ENCODE measurements at places on chromosomes 12 and 14. TPM values are rescaled to one million over a fixed set of nuclear protein-coding genes. Genes with fewer than 3 reads are reported as not detected.

DNA sequence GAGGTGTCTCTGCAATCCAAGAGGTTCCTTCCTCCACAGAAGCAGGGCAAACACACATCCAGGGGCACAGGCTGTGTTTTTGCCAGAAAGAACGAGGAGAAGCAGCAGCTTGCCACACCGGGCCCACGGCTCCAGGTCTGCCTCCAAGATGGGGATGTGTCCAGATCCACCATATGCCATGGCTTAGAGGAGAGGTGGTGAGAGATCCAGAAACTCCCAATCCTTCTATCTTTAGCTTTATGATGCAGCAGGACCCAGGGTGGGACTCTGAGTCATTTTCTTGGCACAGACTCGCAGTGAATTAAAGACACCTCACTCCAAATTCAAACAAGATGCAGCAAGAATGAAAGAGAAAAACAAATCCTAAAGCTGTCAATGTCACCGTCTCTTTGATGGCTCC lies 481.4 kb upstream of the TMEM132C start:
- DNase-seq: no peak

Gene NRXN3
- not detected for total RNA-seq

DNA sequence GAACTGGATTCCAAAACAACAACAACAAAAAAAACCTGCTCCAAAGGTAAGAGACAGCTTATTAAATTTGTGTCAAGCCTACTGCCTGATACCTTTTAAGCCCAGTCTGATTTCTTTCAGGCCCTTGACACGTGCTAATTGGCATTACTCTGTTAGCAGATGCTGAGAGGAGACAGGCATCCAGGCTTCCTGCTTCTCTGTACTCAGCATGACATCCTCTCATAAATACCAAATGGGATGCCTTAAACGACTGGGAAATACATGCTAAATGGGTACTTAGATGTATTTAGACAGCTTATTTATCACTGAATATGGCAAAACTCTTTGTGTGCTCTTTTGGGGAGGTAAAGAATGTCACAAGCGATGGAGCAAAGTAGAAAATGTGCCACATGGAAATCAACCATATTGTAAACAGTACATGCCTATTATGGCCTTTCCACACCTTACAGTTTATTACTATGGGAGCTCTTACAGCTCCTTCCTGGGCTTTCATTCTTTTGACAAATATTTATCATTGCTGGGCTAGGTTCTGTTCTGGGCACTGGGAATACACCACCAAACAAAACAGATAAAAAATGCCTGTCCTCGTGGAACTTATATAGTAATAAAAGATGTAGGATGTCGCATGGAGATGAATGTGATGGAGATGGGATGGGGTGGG lies 11.5 kb upstream of the PCED1B start:
- no peak for DNase-seq

Gene CEP290
- total RNA-seq: 22.2 TPM

GRCh38 chr12:67067453-67068203 lies 201.5 kb upstream of the CAND1 start:
- no peak for DNase-seq

- DNase-seq: no peak
These were observed 183.1 kb downstream of the ALG10 start for GRCh38 chr12:34205401-34205800.

Gene DPPA3
- total RNA-seq: not detected

Gene APPL2
- total RNA-seq: 13.2 TPM

DNA sequence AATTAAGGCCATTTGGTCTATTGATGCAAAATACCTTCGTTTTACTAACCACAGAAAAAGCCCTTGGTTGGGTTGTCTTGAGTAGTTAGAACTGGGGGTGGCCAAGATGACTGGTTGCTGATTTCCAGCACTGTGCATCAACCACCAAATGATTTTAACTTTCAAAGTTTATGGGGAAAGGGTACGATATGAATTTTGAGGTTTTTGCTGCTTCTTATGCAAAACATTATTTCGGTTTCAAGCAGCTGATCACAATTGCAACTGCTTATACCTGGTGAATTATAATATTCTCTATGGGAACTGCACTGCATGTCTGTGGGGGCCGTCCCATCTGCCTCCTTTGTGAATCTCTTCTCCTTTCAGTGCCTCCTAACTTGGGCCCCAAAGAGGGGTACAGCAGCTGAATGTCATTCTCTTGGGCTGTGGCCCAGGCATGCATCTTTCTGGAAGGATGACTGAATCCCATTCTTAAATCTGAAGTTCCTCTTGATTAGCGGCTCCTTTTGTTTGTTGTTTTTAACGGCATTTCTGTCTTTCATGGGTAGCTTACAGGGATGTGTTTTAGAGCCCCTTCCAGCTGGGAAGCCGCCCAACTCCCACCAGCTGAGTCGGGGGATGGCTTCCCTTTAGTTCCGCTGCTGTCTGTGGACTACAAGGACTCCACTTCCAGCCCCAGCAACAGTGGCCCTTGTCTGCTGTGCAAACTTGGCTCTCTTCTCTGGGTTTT lies 479.8 kb downstream of the ZFP36L1 start:
- DNase-seq: no peak

Gene HOXC6
- total RNA-seq: not detected

Gene RARG
- 5.8 TPM for total RNA-seq

DNA sequence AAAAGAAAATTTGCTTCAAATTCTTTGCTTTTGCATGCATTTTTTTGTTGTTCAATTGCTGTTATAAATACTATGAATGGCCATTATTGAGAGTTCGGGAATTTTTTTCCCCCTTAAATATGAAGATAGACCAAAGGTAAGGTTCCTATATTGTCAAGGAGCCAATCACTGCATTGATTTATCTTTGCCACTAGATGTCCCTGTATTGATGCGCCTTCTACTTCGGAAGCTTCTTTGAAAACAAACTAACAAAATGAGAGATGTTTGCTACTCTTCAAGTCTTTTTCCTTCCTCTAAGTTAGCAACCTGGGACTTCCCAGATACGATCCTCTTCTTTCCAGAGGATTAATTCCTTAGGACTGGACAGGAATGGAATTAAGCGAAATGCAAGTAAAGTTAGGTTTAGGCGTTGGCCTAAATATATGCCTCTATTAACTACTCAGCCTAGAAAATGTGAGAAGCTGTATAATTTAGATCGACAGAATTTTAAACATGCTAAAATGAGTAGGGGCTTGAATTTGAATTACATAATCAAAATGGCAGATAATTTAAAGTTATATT lies 318.1 kb downstream of the AEBP2 start:
- DNase-seq: no peak

Data from natural killer cell treated with Interleukin-12 subunit alpha and Interleukin-12 subunit beta and Interleukin-15 and Interleukin-18, amount 100 ng/mL, for 72 hours (primary cell).